ENCODE measurements at places on chromosomes 4 and X.
A peak's percentile ranks its signal among the peaks of the same experiment; 100 is the strongest.

- DNase-seq: no peak
Observed at GRCh38 chrX:113510586-113510985, 670.0 kb upstream of the AMOT start.

GRCh38 chr4:1472911-1473518 lies 66.8 kb upstream of the NKX1-1 start:
- no peak for DNase-seq

DNA sequence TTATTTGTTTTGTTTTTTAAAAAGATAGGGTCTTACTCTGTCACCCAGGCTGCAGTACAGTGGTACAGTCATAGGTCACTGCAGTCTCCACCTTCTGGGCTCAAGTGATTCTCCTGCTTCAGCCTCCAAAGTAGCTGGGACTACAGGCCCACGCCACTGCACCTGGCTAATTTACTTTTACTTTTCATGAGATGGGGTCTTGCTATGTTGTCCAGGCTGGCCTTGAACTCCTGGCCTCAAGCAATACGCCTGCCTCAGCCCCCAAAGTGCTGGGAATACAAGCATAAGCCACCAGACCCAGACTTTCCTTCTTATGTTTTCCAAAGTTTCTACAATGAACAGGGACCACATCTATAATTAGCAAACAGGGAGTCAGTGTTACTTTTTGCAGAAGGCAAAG lies 37.9 kb upstream of the MXD4 start:
- no peak for DNase-seq

DNA sequence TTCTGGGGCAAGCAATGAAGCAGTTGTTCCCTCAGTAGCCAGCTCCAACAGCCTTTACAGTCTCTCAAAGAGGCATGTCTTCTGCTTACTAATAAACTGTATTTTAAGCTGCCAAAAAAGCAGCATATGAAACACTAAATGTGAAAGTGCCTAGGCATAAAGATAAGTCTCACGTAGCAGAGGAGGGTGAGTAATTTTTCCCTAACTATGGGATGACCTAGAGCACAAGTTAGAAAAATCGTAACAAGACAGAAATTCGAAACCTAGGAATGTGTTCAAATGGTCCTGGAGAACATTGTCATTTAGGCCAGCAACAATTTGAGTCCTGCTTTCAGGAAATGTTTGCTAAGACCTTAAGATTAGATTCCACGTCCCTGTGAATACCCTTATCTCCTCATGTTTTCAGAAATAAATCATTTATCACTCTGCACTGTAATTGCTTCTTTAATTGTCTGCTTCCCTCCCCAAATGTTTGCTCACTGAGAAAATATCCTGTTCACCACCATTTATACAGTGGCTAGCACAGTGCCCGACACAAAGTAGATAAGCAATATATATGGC lies 222.2 kb downstream of the KCNIP4 start:
- DNase-seq: no peak

DNA sequence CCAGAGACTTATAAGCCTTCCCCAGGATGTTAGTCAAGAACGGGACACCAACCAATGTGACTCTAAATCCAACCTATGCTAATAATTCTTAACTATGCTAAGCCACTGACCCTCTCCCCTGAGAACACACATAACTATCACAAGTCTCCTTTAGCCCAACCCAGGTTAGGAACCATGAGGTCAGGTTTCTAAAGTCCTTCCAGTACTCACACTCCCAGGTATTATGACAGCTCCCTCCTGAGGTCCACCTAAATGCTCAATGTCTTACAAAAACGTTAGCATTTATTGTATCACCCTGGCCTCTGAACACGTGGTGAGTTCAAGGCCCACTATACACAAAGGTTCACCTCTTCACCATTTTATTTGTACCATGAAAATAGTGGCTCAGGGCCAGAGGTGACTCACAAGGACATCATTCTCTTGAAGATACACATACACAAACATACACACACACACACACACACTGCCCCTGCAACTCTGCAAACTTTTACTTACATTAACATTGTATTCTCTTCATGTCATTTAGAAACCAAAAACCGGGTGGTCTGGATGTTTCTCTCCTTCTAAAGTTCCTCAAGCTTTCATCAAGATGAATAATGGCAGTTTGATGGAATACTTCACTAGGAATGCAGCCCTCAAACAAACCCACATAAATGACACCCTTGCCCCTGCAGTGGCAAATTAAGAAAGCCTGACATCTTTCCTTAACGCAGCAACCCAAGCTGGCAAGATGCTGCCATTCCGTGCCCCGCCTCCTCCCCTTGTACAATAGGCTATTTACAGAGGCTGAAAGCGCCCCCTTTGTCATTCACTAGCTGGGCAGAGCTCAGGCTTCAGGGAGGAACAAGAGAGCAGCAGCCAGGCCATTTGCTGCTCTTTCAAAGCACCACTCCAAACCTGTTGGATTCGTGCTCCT lies 17.7 kb downstream of the ACSL1 start:
- peak; percentile 47 for DNase-seq
